PC-9 (cell line): ENCODE measurements at places on chromosomes 3 and 15.

DNA sequence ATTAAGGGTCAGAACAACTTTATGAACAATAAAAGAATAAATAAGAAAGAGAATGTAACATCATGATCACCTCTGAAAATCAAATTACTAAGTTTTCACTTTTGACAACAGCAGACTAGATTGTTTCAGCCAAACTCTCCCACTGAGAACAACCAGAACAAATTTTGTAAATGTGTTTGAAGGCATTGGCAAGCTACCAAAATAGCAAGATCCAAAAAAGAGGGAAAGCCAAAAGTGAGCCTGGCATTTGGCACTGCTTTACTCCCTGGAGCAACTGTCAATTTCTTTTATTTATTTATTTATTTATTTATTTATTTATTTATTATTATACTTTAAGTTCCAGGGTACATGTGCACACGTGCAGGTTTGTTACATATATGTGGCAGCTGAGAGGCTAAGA is 67.2 kb downstream of the CFAP44 start:
- no peak for DNase-seq

DNA sequence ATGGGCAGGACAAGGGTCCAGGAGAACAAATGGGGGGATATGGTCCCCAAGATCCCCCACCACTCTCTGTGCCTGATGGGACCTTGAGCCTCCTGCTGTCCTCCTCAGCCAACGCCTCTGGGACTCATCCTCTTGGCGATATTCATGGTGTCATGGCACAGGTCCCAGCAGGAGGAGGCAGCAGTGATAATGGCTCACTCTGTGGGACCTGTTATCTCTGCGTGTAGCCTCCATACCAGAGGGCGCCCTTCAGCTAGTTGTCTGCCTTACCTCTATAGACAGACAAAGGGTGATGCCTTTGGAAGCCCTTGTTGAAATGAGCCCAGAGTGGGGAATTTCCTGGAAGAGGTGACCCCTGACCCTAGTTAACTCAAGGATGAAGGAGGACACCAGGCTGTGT is 7.4 kb downstream of the ZBTB47 start:
- DNase-seq = no peak

DNA sequence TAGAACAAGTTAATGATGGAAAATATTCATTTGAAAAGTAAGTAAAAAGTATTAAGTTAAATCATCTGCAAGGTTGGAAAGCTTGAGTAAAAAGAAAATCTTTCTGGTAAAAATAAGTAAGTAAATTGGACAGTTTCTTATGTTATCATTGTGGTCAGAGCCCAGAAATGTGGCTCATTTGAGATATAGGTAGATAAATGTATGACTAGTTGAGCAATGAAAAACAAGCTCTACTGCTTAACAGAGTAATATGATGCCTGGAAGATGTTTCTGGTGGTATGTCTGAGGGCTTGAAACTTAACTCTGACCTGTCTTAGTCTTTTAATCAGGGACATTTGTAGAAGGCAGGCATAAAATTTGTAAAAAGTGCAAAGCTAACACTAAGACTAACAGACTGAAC is 444.0 kb downstream of the MFSD1 start:
- DNase-seq = no peak

GRCh38 chr3:55327131-55327920 is 159.8 kb downstream of the WNT5A start:
- no peak for DNase-seq

- DNase-seq = no peak
These were observed 154.0 kb upstream of the CTDSPL start for GRCh38 chr3:37707428-37708372.

GRCh38 chr15:80152180-80152895 is 461 bp upstream of the FAH start:
- DNase-seq = peak; percentile 79

GRCh38 chr3:144963810-144964209 is 992.2 kb downstream of the DIPK2A start:
- DNase-seq = no peak
